Dermis blood vessel endothelial cell (primary cell): ENCODE measurements at places on chromosomes 6 and 20. TPM values are rescaled to one million over a fixed set of nuclear protein-coding genes. Genes with fewer than 3 reads are reported as not detected.

DNA sequence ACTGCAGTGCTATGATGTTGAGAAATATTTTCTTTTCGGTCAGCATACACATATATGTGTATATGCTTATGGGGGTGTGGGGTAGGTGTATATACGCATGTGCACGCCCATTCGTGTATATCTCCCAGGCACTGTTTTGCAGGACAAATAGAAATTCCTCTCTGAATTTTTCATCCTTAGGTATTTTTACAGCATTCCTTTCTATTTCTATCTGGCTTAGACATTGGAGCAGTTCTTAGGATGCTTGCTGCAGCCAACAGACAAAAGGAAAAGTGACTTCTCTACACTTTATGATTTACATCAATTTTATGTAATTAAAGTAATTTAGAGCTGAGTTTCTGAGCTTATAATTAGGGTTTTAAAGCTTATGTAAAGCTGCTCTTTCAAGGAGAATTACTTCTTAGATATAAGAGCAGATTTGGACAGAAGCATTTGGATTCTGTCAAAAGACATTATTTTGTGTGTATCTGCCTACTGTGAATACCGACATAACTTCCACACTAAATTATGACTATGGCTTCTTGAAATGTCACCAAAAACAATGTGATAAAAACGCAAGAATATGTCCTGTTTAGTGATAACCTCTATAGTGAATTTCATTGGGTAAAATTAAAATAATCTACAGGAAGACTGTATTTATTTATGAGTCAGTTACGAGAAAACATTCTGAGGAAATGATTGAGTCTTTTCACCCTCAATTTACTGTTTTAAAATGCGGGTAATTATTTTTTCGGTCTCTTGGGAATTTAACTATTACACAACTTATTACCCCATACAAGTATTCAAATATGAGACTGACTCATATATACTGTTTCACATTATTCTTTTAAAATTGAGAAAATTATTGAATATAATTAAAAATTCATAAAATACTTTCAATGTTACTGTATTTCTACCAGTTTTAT lies 21.3 kb upstream of the CEP43 start:
- peak; percentile 19 for DNase-seq

GRCh38 chr6:63856271-63856670 lies 220.7 kb downstream of the PHF3 start:
- DNase-seq: no peak

GRCh38 chr20:52200870-52201269 lies 9.3 kb upstream of the ZFP64 start:
- no peak for DNase-seq

DNA sequence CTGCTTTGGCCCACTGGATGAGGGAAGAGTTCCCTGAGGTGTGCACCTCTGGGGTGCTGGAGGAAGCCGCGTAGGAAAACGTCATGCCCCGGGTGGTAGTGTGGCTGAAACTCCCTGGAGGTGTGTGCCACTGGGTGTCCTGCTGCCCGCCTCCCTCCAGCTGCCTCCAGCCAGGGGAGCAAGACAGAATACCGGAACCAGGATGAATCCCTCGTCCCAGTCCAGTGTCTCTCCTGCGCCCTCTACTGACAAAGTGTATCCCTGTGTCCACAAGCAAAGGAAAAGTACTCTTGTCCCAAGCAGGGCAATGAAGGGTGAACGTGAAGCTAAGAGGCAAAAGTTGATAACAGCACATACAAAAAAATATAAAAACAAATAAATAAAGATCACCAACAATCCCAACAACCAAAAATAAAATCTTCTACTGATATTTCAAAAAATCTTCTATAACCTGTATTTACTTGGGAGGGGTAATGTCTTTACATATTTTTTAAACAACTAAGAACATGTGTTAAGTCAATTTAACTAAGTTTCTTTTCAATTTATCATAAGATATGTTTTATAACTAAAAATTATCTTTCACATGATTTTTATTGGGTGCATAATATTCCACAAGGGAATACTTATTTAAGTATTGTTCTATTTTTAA lies 437.6 kb downstream of the MAFB start:
- DNase-seq: peak; percentile 45

PROKR2 gene
- total RNA-seq: not detected in 2 replicates

SPATA2 gene
- 1.2 and 2.4 TPM in 2 replicates for total RNA-seq
